ENCODE measurements at places on chromosomes 12 and 14.

DNA sequence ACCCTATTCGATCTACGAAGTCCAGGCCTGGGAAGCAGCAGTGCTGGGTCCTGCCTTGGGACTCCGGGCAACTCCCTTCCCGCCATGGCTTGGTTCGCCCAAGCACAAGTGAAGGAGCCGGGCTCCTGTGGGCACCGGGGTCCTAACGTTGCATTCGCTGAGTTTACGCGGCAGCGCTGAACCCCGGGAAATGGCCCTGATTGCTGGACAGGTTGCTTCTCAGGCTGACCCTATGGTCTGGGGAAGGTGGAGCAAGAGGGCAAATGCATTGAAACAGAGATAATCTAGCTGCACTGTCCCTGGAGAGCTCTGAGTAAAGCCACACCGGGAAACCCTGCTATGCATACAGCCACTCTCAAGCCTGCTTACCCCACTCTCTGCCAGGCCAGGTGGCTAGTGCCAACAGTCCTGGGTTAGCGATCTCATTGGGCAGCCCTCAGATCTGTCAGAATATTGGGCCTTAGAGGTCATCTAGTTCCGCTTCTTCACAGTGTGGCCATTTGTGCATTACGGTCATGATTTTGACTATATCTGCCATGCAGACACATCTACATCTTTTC, 11.3 kb downstream of the SYNE3 start:
- no peak for DNase-seq

- DNase-seq, result no peak
Measured at GRCh38 chr14:62956413-62956812, 88.8 kb downstream of the KCNH5 start.

DNA sequence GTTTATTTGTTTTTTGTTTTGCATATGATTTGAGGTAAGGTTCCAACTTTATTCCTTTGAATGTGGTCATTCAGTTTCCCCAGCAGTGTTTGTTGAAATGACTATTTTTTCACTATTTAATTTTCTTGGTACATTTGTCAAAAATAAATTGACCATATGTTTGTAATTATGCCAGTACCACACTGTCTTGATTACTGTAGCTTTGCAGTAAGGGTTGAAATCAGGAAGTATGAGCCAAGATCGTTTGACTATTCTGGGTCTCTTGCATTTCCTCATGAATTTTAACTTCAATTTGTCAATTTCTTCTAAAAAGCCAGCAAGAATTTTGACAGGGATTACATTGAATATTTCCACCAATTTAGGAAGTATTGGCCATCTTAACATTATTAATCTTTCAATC, 199.3 kb upstream of the PPFIA2 start:
- DNase-seq, result no peak

DNA sequence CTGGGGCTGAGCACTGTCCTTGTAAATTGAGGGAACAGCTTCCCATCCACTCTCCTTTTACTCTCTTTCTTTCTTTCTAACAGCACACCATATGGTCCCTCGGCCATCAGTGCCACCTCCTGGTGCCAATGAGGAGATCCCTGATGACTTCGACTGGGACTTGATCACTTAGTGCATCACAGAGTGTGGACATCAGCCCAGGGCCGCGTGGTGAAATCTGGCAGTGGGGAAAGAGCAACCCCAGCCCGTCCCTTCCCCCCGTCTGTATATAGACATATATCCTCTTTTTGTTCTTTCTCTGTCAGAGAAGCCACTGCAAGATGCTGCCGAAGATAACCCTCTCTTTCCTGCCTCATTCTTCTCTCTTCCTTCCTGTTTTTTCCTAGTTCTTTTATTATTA, 13.5 kb downstream of the C3AR1 start:
- no peak for DNase-seq

DNA sequence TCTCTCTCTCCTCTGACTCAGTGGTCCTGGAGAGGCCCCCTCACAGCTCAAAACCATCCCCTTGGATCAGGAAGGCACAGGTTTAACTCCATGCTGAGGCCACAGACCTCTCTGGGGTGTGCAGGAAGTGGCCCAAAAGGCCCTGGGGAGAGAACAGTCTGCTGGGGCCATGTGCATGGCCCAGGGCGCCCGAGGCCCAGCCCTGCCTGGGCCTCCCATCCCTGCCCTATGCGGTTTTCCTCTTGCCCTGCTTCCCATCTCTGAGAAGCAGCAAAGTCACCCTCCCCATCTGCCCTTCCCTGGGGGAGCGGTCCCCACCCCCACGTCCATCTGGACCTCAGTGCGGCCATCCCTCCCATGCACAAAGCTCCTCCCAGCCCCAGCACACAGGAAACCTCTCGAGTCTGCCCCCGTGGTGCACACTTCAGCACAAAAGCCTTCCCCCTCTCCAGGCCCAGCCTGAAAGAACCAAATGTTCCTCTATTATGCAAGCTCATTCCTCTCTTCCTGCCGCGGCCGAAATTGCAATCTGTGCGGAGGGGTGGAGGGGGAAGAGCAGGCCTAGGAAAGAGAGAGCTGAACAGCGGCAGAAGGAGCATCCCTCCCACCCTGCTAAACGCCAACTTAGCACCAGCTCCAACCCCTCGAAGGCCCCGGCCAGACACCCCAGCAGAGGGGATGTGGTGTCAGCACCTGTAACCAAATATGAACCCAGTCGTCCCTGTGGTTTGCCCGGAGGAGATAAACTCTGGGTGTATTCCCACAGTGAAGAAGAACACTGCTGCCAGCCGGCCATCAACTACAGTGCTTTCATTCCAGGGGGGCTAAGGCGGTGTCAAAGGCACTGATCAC, 108.5 kb downstream of the SCARB1 start:
- no peak for DNase-seq

GRCh38 chr14:67623114-67623513, 3.4 kb downstream of the ARG2 start:
- peak; percentile 43 for DNase-seq

DNA sequence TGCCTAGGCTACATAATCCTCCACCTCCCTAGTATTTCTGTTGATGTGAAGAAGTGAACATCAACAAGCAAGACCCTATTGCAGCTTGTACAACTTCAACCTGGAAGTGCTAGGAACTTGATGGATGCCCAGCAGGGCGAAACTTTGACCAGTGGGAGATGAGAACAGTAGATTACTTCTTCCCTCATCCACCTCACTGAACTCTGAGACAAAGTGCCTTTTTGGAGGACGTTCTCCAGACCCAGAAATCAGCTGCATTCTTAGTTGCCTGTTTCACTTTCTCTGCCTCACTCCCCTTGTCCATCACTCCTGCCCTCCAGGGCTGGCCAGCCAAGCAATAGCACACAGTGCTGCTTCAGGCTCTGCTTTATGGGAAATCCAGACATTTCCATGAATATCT, 683.4 kb downstream of the GALC start:
- DNase-seq, result no peak

DNA sequence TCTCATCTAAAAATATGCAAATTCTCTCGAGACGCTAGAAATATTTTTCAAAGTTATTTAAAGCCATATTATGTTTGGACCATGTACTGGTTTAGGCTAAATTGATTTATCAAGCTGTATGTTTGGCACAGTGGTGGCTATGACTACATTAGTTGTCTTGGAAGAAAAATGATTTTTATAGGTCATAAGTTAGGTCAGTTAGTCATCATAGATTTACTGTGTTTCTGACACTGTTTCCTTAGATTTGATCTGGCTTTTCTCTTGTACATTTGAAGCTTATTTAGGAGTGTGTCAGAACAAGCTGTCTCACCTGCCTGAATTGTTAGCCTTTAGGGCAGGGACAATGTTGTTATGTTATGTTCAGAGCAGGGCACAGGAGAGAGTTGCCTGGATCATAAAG, 161.1 kb upstream of the FBXO33 start:
- no peak for DNase-seq

DNA sequence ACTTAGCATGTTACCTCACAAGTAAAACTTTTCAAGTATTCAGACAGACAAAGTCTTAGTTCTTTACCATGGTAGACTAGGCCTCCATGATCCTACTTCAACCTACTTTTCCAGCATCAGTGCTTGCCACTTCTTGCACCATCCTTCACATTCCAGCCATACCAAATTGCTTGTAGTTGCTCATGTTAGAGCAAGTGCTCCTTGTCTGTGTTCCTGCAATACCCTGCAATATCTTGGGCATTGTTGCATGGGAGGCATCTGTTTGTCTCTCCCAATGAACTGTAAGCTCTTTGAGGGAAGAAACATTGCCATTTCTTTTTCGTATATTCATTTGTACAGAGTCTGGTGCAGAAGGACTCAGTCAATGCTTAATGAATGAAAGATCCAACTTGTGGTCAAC, 78.0 kb downstream of the SRGAP1 start:
- DNase-seq, result peak; percentile 52

- peak; percentile 55 for DNase-seq
Measured at GRCh38 chr12:82896979-82897378, 210.3 kb downstream of the TMTC2 start.

DNA sequence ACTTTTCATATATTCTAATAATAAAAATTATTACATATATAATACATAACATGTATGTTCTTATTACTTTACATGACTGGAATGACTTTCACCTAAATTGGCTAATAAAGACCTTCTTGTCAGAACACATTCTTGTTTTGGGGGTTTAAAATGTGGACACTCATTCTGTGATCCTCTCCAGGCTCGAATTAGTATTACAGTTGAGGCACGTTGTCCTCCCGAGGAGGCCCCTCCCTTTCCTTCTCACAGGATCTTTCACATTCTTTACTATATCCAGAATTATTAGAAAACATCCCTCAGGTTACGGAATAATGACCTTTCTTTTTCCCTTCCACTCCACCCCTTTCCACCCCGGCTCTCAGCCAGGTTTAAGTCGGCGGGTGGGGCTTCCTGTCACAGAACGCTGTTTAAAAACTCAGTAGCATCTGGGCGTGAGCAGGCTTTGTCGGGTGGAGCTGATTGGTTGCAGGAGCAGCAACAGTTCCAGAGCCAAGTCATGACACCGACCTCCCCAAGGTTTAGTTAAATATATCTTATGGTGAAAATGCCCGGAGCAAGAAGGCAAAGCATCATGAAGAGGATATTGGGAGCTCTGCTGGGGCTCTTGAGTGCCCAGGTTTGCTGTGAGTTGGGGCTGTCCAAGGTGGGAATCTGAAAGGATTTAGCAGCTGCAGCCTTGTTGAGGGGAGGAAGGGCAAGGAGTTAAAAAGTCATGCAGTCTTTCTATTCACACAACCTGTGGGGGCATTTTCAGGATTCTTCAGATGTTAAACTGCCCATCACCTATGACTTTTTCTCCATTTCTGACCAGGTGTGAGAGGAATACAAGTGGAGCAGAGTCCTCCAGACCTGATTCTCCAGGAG, 396.7 kb upstream of the OR4E1 start:
- no peak for DNase-seq

DNA sequence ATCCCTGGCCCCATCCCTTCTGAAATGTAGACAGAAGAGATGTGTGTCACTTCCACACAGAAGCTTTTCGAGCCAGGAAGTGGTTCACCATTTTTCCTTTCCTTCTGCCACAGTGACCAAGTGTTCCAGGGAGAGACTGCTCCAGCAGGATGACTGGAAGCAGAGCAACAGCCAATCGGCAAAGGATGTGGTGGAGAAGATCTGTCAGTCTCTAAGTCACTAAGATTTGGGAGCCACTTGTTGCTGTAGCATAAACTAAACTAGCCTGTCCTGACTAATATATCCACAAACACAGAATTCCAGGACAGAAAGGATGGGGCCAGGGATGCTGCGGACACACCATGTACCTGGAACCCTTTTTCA, 42.9 kb downstream of the DUSP6 start:
- DNase-seq, result peak; percentile 43

DNA sequence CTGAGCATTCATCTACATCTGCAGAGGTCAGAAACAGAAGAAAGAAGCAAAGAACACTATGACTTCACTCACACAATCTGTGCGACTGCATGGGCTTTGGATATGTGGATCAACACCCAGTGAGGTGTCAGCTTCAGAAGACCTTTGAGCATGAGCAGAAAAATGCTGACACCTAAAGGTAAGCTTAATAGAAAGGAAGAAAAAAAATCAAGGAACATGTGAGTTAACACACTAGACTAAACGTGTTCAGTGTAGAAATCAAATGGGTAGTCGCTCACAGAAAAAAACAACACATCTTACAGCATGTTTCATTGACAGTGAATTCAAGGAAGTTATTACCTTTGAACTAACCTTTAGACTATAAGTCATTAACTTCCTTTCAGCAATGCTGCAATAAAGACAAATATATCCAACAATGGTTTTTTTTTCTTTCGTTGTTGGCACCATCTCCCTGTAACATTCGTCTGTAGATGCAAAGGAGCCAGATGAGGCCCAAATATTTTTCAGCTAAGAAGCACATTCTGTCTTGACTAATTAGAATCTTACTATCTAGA, 30.9 kb downstream of the RTRAF start:
- no peak for DNase-seq

Data from kidney tubule cell (primary cell).